ENCODE measurements at places on chromosomes 5 and 9. TPM values are rescaled to one million over a fixed set of nuclear protein-coding genes. Genes with fewer than 3 reads are reported as not detected.

ECM2 gene
- 0.56 TPM for total RNA-seq

CTSV gene
- 5.7 TPM for total RNA-seq

OR1J2 gene
- not detected for total RNA-seq

- no peak for ATAC-seq
These were observed 35.7 kb upstream of the GABRP start for GRCh38 chr5:170747851-170748250.

DNA sequence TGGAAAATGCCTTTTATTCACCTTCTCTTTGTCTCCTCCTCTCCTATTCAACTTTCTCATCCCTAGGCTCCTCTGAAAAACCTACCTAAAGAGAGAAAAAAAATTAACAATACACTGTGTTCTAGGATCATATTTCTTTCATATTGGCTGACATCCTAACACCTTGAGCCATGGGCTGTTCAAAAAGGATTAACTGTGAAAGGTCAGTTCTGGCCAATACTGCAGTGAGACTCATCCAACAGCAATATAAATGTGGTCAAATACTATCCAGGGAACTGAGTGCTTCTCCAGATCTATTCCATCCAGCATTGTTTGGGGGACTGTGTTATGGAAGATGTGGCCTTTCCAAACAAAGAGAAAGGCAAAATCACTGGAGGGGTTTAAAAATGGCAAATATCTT, 131.1 kb upstream of the MOCS2 start:
- ATAC-seq, result no peak

DNA sequence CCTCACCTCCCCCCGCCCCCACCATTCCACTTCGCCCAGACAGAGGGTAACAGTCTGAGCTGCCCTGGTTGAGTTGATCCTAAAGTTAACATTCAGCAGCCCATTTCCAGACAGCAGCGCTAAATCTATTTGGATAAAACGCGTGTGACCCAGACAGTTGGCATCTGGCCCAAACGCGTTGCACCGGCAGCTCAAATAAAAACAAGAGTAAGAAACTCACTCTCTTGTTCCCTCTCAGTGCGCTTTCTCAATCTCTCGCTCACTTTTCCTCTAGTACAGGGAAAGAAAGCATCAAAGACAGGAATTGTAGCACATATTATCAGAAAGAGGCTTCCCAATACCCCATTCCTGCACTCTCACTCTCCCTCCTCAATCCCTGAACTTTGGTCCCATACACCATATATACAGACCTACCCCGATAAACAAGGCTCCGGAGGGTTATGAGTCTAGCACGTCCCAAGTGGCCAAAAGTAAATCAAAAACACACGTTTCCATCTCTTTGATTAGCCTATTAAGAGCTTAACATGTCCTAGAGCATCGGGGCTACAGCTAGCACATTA, 1.3 kb downstream of the ADAMTS6 start:
- no peak for ATAC-seq

GRCh38 chr9:137275203-137275587, 2.3 kb upstream of the TOR4A start:
- no peak for ATAC-seq

GRCh38 chr9:126232461-126232860, 94.2 kb upstream of the MVB12B start:
- no peak for ATAC-seq

DNA sequence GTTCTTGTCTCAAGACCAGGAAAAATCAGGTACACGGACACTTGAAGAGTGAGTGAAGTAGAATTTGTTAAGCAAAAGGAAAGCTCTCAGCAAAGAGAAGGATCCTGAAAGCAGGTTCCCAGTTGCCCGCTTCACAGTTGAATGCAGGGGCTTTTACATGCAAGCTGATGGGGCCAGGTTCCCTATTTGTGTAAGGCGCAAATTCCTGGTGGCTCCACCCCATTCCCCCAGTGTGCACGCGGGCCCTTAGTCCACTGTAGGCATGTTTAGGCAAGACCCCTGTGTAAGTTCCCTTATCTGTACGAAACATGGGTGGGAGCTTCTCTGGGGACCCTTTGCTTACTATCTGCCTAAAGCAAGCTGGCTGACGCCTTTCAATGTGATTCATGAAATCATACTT, 2.7 kb upstream of the AGTPBP1 start:
- no peak for ATAC-seq

DNA sequence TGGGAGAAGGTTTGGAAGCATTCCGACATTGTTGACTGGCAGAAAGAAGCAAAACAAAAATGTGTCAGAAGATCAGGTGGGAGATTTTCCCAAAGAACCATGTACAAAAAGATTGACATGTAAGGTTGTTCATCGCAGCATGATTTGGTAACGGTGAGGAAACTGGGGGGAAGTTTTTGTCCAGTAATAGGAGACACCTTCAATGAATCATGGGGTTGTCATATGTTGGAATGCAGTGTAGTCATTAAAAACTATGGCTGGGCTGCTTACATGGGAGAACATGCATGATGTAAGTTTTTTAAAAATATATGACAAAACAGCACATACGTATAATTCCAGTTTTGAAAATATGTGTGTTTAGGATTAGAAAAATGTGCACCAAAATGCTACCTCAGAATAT, 50.5 kb downstream of the HSD17B3 start:
- ATAC-seq, result no peak

DNA sequence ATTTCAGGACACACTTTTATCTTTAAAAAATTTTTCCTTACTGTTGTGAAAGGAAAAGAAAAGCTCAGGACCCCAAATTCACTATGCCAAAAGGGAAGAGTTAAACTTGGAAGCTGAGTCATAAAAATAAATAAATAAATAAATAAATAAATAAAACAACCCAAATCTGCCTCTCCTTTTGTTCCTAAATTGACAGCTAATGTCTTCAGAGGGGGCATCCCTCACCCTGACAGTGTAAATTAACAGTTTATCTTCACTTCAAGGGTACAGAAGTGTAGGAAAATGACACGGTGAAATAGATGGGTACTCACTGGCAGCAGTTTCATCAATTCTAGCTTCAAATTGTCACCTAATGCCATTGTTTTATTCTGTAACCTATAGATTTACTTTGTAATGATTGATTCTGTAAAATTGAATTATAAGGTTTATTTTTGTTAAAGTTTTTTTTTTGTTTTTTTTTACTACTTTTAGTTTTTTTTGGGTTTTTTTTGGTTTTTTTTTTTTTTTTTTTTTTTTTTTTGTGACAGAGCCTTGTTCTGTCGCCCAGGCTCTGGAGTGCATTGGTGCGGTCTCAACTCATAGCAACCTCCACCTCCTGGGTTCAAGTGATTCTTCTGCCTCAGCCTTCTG, 18.5 kb upstream of the ANXA1 start:
- no peak for ATAC-seq

GRCh38 chr9:95225076-95225725, 92.3 kb downstream of the FANCC start:
- no peak for ATAC-seq

DNA sequence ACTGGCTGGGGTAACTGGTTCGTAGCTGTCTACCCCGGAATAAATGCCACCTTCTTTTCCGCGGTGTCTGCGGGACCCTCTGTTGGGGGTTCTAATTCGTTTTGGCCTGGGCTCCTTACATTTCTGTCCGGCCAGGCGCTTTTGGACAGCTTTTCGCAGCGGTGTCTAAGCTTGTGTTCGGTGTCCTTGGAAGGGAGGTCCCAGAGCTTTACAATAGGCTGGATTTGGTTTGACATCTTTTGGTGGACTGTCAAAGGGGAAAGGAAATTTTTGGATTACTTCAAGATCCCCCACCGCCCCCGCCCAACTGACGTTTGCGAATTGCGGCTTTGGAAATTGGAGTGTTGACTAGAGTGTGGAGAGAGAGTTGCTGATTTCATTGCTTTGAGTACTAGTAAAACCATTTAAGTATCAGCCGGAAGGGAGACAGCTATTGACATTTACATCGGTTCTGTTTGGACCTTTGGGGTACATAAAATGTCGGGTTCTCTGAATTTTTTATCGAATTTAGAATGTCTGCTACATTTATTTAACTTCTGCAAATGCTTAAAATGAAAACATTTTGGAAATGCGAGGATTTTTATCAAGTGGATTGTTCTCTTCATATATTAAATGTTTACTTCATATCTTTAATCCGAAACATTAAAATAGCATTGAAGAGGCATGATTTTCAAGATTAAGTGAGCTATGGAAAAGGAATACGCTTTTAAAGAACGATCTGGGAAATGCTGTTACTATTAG, 4.7 kb upstream of the PURA start:
- ATAC-seq, result no peak

DNA sequence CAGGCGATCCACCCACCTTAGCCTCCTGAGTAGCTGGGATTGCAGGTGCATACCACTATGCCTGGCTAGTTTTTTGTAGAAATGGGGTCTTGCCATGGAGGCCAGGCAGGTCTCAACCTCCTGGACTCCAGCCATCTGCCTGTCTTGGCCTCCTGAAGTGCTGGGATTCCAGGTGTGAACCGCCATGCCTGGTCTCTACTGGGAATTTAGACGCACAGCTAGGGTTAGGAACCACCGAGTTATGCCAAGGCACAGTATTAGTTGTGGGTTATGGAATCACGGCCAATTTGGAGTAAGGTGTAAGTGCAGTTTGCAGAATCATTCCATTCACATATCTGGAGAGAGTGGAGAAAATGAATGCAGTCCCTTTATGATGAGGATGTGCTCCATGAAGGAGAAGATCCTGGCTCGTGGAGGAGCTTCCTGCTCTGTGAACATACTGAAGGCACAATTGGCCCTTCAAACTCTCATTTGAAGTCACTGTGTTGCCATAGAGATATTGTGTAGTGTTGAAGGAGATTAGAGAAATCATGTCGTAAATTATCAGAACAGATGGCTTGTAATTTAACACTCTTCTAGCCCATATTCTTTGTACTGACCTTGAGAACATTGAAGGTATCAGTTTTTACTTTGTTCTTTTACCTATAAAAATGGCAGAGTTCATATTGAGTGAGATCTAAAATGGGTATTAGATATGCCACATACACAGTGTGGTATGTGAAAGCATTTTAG, 18.8 kb downstream of the TRIO start:
- ATAC-seq, result no peak

DNA sequence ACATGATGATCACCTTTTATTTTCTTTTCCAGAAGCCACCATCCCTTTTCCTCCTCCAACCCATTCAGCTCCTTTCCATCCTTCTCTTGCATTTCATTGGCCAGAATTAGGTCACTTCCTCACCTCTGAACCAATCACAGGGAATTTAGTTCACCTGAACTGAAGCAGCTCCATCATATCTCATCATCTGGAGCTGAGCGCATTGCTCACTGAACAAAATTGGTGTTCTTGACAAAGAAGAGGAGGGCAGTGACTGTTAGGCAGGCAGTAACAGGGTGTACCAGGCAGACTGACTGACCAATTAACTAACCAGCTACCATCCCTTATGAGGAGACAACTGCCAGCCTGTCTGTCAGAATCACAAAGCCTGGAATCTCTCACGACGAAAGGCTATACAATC, 1.8 kb upstream of the ZNF354A start:
- ATAC-seq, result no peak

DNA sequence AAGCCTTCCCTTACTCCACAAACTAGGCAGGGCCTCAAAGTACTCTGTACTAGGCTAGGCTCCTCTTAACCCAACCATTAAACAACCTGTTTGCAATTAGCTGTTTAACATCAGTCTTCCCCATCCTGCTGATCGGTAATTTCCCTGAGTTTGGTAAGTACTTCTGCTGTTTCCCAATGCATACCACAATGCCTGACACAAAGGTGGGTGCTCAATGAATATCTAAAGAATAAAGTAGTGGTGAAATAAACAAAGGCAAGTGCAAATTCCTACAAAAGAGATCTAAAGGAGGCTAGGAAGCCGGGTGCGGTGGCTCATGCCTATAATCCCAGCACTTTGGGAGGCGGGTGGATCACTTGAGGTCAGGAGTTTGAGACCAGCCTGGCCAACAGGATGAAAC, 25.0 kb downstream of the FBXW2 start:
- ATAC-seq, result no peak

GRCh38 chr5:38780945-38781344, 64.9 kb upstream of the OSMR start:
- ATAC-seq, result no peak

DNA sequence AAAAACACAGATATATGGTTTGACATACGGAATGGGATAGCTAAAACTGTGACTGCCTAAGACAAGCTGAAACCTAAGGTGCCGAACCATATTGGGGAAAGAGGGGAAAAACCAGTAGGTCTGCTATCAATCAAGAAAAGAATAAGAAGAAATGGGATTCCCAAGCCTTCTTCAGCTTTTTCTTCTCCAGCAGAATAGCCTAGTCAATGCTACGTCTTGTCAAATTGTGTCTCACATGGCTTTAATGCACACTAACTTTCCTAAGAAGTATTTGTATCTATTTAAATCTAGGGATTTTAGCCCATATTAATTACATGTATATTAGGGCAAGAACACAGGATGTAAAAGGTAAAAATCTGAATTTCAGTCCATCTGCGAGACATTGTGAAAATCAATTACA, 797 bp upstream of the FBXO38 start:
- ATAC-seq, result no peak

Measured in esophagus mucosa (tissue), 1 donor.